ENCODE measurements at places on chromosomes 6 and 20.

GRCh38 chr6:105900125-105900937 is 185.8 kb upstream of the PRDM1 start:
- no peak for DNase-seq

DNA sequence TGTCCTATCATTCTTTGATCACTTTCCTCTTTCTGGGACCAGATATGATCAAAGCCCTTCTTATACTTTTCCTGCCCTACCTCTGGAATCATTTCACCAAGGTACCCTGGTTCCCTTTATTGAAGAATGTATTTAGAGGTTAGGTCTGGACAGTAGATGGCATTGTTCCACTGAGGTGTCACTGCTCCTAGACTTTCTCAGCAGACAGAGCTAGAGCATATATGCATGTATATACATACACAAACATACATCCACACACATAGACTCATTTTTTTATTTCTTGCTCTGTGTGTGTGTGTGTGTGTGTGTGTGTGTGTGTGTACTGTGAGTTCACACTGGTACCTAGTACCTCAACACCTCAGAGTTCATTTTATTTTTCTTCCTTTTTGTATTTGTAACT is 40.9 kb downstream of the PTPRA start:
- no peak for DNase-seq

GRCh38 chr6:159988983-159989454 is 20.1 kb downstream of the IGF2R start:
- no peak for DNase-seq

DNA sequence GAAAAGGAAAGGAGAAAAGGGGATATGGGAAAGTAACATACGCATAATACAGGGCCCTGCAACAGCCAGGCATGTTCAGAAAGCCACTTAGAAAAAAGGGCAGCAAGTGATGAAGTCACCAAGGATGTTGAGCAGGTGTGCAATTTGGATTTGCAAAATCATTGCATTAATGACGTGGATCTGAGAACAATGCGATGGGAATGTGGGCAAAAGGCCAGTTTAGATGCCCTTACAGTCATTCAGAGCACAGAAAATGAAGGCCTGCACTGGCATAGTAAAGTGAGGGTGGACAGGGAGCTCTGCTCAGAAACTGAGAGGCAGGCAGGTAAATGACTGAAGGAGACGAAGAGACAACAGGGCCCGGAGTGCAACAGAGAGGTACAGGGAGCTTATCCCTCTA is 123.7 kb upstream of the NHSL1 start:
- DNase-seq = no peak

GRCh38 chr6:118970866-118971265 is 35.9 kb upstream of the MCM9 start:
- no peak for DNase-seq

DNA sequence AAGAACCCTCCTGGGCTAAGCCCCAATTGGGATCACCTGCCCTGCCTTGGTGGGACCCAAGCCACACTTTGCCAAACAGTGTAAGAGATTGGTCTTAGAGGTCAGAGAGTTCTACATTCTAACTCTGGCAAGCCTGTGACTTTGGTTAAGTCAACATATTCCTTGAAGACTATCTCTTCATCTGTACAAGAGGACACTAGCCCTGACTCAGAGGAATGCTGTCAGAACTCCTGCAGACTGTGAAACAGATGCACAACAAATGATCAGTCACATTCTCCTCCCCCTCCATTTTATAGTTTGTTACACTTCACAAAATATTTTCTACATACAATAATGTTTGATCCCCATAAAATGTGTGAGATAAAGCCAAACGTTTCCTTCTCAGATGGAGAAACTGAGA is 91.7 kb upstream of the EPB41L1 start:
- no peak for DNase-seq

DNA sequence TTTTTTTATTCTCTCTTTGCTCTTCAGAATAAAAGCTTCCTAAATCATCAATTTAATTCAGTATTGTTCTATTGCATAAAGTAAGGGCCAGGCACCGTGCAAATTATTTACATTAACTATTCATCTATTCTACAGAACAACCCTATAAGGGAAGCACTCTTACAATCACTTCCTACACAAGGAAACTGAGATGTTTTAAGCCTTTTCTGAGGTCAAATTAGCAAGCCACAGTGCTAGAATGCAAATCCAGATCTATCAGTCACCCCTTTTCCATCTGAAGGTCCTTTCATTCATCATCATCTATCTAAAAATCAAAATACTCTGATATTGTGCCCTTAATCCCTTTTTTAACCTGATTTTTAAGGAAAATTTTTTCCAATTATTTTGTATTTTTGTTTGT is 31.2 kb downstream of the FRK start:
- no peak for DNase-seq

GRCh38 chr6:15405129-15406068 is 159.5 kb downstream of the JARID2 start:
- no peak for DNase-seq

- no peak for DNase-seq
Observed at GRCh38 chr6:89022798-89023197, 57.8 kb upstream of the PNRC1 start.

- no peak for DNase-seq
Observed at GRCh38 chr20:62205618-62206387, 14.3 kb downstream of the HRH3 start.

Measured in stimulated activated CD8-positive, alpha-beta memory T cell treated with anti-CD3 and anti-CD28 coated beads, Interleukin-15, amount 100 ng/mL, for 1 hour (primary cell).